ENCODE measurements at places on chromosomes 4 and X. TPM values are rescaled to one million over a fixed set of nuclear protein-coding genes. Genes with fewer than 3 reads are reported as not detected.

DNA sequence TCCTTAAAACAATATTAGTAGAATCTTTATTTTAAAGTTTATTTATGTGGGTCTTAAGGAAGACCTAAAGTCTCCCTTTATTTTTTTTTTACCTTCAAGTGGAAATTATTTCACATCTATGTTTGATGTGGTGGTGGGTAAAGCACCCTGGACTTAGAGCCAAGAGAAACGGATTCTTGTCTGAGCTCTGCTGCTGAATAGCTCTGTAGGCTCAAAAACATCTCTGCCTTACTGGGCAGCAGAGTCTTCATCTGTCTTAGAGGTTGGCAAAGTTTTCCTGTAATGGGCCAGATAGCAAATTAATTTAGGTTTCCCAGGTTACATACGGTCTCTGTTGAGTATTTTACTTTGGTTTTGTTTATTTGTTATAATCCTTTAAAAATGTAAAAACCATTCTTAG is 136.5 kb downstream of the CEP135 start:
- no peak for DNase-seq

DNA sequence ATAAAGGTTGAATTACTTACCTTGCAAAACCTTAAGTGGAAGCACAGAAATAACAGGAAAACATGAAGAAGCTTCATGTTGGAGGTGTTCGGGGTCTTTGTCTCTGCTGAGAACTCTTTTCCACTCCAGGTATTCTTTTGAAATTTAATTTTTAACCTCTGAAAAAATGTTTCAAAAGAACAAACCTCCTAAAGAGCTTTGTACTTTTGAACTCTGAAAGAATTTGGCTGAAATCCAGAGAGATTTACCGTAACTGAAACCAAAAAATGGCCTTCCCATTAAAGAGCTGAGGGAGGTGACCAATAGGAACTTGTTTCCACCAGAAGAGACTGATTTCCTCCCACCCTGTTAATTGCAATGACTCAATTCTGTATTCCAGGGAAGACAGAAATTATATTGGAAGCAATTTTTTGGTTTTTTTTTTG is at the start of gene CFI:
Gene CFI (minus strand): TSS at position 105 of the 425 bp plus-strand sequence. CDS start 28 bp downstream, at position 77.
- DNase-seq: no peak

- DNase-seq: no peak
Measured at GRCh38 chr4:169314906-169315305, 44.1 kb upstream of the SH3RF1 start.

- DNase-seq: no peak
Measured at GRCh38 chrX:40080894-40081678, 16.7 kb downstream of the BCOR start.

DNA sequence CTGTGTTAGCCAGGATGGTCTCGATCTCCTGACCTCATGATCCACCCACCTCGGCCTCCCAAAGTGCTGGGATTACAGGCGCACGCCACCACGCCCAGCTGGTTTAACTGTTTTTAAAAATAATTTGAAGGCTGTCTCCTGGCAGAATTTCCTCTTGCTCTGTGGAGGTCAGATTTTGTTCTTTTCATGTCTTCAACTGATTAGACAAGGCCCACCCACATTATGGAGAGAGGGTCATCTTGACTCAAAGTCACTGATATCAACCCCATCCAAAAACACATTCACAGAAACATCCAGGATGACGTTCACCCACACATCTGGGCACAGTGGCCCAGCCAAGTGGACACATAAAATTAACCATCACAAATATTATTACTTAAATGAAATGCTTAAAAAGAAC is 365.4 kb downstream of the DHRSX start:
- no peak for DNase-seq

GRCh38 chrX:70293621-70294020 is 3.7 kb downstream of the KIF4A start:
- no peak for DNase-seq

CPXCR1 gene
- total RNA-seq: not detected

MSX1 gene
- not detected for total RNA-seq

ACE2 gene
- not detected for total RNA-seq

KDR gene
- not detected for total RNA-seq

SSX1 gene
- total RNA-seq: not detected

All from naive thymus-derived CD4-positive, alpha-beta T cell (primary cell).